Activated naive CD8-positive, alpha-beta T cell treated with anti-CD3 and anti-CD28 coated beads, Interleukin-2, amount 50 U/mL, for 16 hours (primary cell): ENCODE measurements at places on chromosomes 4 and X.

GRCh38 chr4:30767147-30767845 lies 47.1 kb downstream of the PCDH7 start:
- DNase-seq: no peak

- no peak for DNase-seq
These were observed 2.4 kb downstream of the ALB start for GRCh38 chr4:73406548-73406875.

DNA sequence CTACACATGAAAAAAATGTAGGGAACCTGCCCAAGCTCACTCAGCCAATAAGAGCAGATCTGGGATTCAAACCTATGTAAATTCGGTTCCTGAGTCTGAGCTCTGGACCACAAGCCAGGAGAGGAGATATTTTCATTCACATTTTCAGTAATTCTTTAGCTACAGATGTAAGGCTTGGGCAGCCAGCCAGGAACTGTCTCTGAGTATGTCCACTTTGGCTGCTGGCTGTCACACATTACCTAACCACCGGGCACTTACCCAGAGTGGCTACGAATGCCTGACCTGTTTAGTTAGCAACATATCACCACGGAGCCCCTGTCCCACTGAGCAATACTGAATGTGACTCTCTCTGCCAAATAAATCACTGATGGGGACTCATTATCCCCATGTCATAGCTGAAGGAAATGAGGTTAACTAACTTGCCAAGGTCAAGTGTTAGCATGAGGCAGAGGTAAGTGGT lies 15.3 kb downstream of the USP46 start:
- DNase-seq: no peak

GRCh38 chr4:40524366-40525041 lies 105.2 kb downstream of the RBM47 start:
- DNase-seq: no peak

DNA sequence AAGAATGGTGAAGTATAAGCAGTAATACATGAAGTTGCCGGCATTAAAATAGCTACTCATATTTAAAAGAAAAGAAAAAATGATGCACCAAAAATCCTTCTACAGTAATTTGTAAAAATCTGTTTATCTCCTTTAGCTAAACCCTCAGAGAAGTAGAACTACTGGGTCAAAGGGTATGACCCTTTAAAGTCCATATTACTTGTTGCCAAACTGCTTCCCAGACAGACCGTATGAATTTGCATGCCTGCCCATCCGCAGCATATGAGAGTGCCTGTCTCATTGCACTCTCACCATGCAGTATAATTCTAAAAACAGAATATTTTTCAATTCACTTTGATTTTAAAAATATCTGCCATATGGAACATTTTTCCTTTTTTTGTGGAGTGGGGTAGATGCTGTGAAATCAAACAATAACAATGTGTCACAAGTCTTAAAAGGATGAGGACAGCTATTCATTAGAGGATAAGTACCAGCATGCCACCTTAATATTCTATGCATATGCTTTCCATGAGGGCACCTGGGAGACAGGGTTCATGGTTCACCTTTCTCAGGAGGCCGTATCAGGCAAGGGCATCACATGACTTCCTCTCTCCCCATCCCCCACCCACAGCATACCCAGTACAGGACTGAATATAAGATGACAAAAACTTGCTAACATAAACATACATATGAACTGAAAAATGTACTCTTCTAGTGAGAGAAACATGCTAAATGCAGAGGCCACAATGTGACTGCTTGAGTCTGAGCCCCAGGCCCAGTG lies 17.8 kb downstream of the ZDHHC9 start:
- no peak for DNase-seq

- no peak for DNase-seq
These were observed 63.5 kb upstream of the PJA1 start for GRCh38 chrX:69228732-69229131.

DNA sequence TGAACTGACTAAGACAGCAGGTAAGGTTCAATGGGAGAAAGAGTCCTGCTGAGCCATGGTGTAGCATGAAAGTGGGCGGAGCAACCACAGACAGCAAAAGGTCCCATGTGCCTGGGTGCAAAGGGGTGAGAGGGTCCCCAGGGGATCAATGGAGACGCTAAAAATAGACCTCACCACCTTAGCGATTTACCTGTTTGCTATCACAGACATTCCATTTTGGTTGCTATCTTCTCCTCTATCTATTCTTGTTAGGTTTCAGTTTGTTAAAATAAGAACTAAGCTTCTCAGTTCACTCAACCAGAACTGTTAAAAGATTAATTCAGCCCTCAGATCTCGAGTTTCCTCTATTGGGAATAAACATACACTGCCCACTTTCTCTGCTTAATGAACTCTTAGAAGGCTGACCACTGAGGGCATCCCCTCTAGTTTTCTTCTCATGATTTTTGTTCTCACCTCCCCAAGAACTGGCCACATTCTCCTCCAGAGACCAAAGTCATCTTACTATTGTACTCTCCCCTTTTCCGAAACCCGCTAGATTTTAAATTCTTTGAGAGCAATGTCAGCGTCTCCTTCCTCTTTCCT lies 136.7 kb downstream of the PARM1 start:
- DNase-seq: no peak

GRCh38 chrX:133332737-133333136 lies 82.6 kb downstream of the GPC4 start:
- DNase-seq: no peak

DNA sequence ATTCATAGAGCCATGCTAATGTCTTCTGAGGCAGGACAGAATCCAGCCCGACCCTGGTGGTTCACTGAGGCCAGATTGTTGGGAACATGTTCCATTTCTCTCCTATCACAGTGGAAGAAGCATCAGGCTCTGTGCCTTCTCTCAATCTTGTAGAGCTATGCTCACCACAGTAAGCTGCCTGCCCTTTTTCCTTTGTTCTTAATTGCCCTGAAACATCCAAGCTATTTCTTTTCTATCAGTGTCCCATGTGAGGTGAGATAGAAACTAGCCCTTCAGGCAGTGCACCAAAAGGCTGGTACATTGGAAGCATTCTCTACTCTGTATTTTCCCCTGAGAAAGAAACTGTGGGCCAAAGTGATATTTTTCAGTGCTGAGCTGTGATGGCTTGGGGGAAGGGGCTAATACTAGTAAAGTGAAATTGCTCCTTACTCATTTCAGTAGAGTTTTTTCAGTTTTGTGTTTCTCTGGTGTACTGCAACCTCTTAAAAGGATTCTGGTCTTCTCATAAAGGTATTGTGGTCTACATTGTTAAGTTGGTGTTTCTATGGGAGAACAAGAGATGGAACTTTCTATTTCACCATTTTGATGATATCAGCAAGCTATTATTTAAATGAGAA lies 611.2 kb downstream of the RPA4 start:
- DNase-seq: no peak

- no peak for DNase-seq
These were observed 8.0 kb downstream of the CETN2 start for GRCh38 chrX:152822383-152823086.

- no peak for DNase-seq
These were observed 82.1 kb downstream of the FAM53A start for GRCh38 chr4:1601852-1602654.

DNA sequence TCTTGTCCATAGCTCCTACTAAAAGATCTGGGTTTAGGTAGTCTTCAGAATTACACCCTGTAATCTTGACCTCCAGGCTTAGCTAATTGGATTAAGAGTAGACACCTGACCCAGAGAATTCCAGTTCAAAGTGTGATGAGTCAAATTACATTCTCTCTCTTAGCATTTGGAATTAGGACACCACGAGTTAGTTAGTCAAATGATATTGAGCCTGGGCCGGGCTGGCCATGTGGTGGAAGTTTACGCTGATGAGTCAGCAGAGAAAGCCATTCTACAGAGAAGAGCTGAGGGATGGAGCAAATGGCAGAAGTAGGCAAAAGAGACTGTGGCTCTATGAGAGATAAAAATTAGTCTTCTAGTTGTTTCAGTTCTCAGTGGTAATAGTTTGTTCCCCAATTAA lies 31.1 kb downstream of the CEP44 start:
- DNase-seq: no peak

DNA sequence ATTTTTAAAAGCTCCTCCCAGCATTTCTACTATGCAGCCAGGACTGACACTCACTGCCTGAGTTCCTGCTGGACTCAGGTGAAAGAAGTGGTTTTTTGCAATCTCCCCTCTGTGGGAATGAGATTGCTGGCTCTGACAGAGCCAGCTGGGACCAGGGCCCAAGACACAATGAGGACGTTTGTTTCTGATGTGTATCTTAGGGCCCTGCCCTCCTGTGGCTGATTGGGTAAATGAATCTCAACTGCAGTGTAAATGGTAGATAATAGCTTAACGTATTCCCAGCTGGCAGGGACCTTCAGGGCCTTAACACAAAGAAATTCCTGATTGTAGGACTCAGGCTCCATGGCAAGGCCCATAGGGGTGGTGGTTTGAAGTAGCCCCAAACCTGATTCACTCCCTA lies 85.8 kb upstream of the PRPS1 start:
- no peak for DNase-seq

DNA sequence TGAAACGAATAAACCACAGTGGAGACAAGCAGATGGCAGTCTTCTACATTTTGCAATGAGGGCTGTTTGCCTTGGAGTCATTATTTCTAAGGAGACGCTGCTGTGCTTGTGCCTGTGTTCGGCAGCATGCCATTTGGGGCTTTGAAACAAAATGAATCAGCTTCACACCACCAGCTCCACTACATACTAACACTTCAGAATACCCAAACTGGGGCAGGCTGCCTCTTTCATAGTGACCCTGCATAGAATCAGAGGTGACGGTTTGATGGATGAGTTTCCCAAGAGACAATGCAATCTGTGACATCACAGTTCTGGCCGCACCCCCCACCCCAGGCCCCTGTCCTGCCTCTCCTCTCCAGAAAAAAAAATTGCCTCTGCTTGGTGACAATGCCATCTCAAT lies 57.1 kb upstream of the MID1 start:
- DNase-seq: no peak

DNA sequence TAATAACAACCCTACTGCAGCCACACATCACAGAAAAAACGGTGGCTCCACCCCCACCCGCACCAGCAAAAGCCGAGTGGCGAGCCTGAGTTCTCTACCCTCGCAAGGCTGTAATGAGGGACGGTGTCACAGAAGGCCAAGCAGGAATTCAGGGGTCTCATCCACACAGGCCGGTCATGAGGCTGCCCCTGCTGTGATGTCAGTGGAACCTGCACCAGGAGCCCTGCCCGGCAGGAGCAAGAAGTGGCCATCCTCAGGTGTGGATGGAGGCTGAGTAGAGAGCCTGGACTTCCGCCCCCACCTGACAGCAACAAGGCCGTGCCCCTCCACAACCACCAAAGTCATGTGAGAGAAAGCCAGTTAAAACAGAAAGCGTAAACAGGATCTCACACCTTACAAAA lies 20.6 kb downstream of the LYAR start:
- no peak for DNase-seq

DNA sequence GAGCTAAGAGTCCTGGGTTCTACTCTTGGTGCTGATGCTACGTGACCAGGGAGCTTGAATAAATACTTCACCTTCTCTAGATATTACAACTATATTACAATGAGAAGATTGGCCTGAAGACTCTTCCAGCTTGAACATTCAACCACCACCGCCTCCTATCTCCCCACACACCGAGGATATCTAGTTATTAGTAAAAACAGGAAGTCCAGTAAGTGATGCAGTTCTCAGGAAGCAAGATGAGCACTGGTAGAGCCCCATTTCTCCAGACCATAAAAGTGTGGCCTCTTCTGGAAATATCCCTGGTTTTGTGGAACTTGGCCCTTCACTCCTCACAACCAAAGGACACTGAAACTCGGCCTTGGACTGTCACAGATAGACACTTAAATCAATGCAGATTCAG lies 18.5 kb downstream of the PJA1 start:
- DNase-seq: no peak

DNA sequence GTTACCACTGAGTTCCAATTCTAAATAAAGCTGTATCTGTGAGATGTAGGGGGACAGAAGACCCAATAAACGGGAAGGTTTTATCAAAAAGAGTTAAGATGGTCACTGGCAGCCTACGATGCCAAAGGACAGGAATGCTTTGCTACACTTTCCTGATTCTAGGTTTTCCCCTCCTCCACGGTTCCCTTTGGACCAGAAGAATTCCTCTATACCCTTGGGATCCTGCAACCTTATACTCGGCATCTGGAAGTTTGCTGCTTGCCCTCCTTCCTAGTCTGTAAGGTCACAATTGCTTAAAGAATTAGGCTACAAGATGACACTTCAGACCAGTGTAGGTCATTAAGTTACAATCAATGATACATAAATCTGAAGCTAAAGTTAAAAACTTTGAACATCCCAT lies 64.3 kb downstream of the SCML2 start:
- no peak for DNase-seq

DNA sequence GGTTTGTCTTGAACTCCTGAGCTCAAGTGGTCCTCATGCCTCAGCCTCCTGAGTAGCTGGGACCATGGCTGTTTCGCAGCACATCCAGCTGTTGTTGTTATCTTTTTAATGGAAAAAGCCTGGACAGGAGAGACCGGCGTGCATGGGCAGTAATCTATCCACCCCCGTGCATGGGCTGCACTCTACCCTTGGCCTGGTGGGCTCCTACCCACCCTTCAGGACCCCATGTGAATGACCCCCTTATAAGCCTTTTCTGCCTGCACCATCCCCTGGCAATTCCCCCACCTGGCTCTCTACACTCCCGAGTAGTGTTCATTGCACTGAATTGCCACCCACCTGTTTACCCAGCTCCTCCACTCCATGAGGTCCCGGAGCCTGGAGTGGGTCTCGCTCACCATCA lies 18.9 kb upstream of the HTRA3 start:
- DNase-seq: no peak

- DNase-seq: no peak
These were observed 675.1 kb downstream of the GRXCR1 start for GRCh38 chr4:43567644-43568043.

- no peak for DNase-seq
These were observed at the start of gene ARMCX1 for GRCh38 chrX:101550362-101550750. TSS of gene ARMCX1 (plus strand) at chrX:101550547. CDS start at chrX:101552931, 2,384 bp downstream.

DNA sequence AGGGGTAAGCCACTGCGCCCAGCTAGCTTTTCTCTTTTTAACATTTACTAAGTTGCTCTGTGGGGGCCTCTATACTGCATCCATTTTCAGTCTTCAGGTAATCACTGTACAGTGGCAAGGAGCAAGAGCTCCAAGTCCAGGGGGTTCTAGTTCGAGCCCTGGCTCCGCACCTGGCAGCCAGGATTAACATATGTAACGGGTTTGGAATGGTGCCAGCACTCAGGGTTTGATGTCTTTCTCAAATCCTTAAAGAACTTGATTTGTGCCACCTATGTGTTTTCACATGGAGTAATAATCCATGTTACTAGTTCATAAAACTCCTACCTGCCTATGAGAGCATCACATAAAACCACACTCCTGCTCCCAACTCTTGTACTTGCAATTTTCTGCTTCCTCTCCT lies 4.5 kb downstream of the GRPEL1 start:
- no peak for DNase-seq

GRCh38 chr4:187436251-187436650 lies 559.3 kb upstream of the ZFP42 start:
- no peak for DNase-seq

GRCh38 chr4:157231525-157231924 lies 11.0 kb downstream of the GRIA2 start:
- no peak for DNase-seq

GRCh38 chr4:184364100-184364921 lies 110.0 kb downstream of the IRF2 start:
- DNase-seq: no peak
